ENCODE measurements at places on chromosomes 3 and 15.

- DNase-seq: no peak
Measured at GRCh38 chr15:25691544-25692430, 171.3 kb downstream of the ATP10A start.

DNA sequence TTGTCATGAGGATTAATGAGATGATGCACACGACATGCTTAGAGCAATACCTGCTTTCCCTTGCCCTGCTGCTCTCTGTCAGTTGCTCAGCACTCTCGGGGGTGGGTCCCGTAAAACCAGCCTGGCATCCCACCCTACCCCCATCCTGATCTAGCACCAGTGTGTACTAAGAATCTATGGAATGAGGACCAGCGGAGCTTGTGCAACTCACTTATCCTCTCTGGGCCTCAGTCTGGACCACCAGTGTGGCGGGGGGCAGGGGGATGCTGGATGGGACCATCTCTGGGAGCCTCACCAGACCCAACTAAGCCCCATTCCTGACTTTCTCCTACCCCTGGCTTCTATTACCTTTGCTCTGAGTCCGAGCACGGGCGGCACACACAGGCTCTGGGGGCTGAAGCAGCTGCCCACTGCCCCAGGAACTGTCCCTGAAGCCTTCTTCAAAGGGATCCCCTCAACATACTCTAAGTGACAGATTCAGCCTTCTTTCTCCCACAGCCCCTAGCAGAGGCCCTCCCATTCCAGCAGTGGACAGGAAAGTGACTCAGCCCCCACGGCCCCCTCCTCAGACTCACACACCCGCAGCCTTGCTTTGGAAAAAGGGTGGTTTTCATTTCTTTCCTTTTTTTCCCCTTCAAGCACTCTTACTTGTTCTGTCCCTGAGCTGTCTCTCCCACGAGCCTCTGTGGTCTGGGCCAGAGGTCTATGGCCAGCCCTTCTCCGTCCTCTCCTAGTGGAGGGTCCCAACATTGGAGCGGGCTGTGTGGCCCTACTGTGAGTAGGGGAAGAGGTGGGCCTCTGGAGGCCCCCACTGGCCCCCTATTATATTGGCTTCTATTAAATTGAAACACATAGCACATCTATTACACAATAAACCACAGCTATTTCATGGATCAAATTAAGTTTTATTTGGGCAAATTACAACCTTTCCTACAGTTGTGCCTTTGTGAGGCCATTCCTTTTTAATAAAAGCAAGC lies 100.3 kb downstream of the SMAD6 start:
- no peak for DNase-seq

- no peak for DNase-seq
Measured at GRCh38 chr15:28911310-28911931, 25.6 kb downstream of the APBA2 start.

GRCh38 chr3:126961191-126961790 lies 21.6 kb upstream of the PLXNA1 start:
- no peak for DNase-seq

DNA sequence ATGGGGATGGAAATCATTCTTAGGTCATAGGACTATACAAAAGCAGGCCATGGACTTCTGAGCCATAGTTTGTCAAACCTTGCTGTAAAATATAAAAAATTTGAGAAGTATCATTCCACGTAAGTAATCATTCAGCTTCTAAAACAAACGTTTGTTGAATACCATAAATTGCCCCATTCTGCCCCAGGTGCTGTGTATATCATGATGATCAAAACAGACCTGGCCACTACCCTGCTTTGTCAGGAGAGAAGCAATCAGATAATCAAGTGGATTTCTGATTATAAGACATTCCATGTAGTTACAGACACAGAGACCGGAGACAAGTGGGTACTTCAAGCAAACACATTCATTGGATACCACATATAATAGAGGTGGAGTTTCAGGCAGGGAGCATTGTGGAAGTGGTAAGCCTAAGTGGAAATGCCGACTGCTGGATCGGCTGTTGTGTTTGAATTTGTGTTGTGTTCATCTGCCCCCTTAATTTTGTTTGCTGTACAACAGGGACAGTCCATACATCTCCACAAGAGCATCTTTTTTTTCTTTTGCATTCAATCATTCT lies 61.7 kb downstream of the TGFBR2 start:
- no peak for DNase-seq

DNA sequence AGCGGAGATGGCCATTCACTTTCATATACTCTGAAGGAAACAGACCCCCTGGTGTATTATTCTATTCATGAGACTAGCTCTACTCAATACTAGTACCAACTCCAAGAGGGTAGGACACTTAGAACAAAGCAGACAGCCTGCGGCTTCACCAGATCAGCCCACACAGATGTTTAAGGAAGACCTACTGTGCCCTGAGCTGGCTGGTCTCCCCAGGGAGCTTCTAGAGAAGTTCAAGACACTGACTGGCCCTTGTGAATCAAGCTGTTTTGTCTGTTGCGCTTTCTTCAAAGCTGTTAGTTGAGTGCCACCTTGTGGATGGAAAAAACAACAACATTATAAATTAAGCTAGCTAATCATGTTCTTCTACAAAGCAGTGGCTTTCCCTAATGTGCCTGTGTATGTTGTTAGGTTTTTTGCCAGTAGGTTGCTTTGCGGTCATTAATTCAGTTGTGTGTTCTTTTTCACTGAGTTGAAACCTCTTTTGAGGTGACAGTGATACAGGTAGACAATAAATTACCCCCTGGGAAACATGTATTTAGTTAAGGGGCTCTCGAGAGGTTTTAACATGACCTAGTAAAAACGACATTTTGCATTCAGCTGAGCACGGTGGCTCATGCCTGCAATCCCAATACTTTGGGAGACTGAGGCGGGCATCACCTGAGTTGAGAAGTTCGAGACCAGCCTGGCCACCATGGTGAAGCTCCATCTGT lies 64.2 kb upstream of the MYZAP start:
- peak; percentile 54 for DNase-seq

DNA sequence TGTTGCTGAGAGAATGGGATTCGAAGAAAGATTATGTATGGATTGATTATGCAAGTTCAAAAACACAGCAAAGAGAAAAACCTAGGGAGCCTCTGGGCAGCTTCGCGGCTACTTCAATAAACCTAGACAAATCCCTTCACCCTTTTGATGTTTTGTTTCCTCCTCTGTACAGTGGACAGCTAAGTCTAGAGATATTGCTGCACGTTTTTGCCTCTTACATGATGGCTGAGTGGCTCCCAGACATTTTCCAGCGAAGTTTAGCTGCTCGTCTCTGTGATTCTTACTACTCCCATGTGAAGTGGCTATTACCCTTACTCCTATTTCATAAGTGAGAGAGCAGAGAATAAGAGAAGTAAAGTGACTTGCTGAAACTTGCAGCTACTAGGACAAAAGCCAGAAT lies 695.0 kb upstream of the GRM7 start:
- DNase-seq: no peak

- DNase-seq: no peak
Measured at GRCh38 chr3:191770541-191770940, 309.6 kb downstream of the PYDC2 start.

DNA sequence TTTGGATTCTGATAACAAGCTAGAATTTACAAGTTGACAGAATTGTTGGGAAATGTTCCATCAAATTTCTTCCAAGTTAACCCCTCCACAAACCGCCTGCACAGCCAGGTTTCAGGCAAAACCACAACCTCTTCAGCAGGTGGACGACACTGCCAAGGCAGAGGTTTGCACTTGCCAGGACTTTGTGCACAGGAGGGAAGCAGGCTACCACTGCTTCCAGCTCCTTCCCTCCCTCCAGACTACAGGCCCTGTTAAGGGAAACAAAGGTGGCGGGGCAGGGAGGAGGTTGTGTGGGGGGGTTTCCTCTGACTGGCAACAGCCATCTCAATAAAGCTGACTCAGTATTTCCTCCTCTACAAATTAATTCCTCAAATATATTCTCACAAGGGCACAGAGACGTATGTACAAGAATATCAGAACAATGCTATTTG lies 42.2 kb downstream of the TBC1D2B start:
- DNase-seq: no peak

- no peak for DNase-seq
Measured at GRCh38 chr3:152860736-152861135, 25.8 kb downstream of the P2RY1 start.

GRCh38 chr3:181633556-181633955 lies 78.2 kb upstream of the SOX2 start:
- DNase-seq: no peak
